T-helper 17 cell (primary cell): ENCODE measurements at places on chromosomes 5 and 9. TPM values are rescaled to one million over a fixed set of nuclear protein-coding genes. Genes with fewer than 3 reads are reported as not detected.

DNA sequence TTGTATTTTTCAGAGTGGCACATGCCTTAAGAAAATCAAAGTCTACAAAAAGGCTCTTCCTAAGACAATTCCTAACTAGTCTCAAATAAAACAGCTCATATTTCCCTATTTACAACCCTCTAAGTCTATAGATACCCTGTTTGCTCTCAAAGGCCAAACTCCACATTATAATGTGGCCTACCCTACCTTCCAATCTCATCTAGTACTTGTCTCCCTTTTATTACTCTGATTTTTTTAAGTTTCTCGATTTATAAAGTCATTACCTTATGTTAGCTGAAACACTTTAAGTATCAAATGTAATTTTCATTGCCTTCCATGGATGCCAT, 19.4 kb downstream of the KIAA1191 start:
- peak overlapping the region; percentile 46 for H3K27ac ChIP-seq
- no peak for DNase-seq
- H3K4me1 ChIP-seq = peaks cover 8% of the 10 kb centered on the region
- H3K27me3 ChIP-seq = no peaks in the 10 kb centered on the region
- H3K4me3 ChIP-seq = no peak overlapping the region

The OR1Q1 gene
- total RNA-seq = 0.40 TPM

The NR2F1-AS1 gene
- not detected for total RNA-seq

The NR6A1 gene
- 0.08 TPM for total RNA-seq

DNA sequence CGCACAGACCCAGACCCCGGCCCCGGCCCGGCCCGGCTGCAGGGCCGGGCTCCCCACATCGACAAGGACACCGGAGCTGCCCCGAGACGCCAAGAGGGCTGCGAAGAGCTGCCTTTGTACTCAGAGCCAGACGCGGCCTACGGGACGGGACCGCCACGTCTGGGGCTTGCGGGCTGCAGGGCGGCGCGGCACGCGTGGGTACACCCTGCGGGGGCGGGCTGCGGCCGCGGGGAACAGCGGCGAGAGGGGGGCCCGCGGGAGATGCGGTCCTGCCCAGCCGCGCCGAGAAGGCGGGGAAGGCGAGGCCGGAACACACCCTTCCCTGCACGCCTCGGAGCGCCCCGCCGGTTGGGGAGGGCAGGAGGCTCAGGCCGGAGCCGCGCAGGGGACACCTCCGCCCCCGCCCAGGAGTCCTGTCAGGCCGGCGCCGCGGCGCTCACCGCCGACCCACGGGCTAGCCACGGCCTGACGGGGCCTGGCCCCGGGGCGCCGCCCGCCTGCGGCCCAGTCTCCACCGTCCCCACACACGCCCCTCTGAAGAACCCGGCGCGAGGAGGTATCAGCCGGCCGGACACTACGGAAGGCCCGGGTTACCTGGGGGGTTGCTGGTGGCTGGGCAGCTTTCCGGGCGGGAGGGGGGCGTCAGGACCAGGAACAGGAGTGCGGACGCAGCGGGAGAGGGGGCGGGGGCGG, 478 bp downstream of the RAB14 start:
- peak overlapping the region; percentile 92 for H3K4me3 ChIP-seq
- H3K36me3 ChIP-seq = no peaks in the 10 kb centered on the region
- H3K27ac ChIP-seq = peak overlapping the region; percentile 88
- DNase-seq = peak; percentile 40
- H3K27me3 ChIP-seq = no peaks in the 10 kb centered on the region

The KIF4B gene
- total RNA-seq = not detected

DNA sequence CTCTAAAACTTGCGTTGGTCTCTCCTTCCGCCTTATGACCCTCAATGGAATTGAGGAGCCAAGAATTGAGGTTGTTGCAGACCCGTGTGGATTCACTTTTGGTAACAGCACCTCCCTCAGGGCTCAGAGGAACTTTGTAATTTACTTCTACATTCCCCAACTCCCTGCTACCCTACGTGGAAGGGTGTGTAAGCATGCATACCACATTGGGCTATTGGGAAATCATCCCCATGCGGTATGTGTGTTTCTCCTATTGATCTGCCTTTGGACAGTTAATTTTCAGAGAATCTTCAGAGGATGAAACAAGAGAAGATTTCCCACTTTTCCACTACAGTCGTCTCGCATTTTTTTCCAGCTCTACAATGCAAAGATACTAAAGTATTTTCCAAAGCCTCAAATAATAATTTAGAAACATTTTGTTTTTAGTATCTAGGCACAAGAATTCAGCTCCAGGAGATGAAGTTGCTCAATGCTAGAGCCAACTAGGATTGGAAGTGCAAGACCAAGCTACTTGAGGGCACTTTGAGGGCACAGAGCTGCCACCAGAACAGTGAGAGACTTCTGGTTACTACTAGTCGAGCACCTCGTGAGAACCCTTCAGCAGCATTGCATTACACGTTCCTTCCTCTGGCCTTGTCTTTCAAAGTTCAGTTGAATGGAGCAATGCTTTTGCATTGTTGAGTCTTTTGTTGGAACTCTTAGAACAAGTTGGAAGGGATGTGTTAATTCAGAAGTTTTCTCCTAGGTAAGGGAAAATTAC, 3.4 kb downstream of the C1QTNF3 start:
- H3K27ac ChIP-seq = no peak overlapping the region
- H3K27me3 ChIP-seq = no peaks in the 10 kb centered on the region
- H3K4me3 ChIP-seq = no peak overlapping the region
- no peaks in the 10 kb centered on the region for H3K36me3 ChIP-seq
- no peak for DNase-seq

DNA sequence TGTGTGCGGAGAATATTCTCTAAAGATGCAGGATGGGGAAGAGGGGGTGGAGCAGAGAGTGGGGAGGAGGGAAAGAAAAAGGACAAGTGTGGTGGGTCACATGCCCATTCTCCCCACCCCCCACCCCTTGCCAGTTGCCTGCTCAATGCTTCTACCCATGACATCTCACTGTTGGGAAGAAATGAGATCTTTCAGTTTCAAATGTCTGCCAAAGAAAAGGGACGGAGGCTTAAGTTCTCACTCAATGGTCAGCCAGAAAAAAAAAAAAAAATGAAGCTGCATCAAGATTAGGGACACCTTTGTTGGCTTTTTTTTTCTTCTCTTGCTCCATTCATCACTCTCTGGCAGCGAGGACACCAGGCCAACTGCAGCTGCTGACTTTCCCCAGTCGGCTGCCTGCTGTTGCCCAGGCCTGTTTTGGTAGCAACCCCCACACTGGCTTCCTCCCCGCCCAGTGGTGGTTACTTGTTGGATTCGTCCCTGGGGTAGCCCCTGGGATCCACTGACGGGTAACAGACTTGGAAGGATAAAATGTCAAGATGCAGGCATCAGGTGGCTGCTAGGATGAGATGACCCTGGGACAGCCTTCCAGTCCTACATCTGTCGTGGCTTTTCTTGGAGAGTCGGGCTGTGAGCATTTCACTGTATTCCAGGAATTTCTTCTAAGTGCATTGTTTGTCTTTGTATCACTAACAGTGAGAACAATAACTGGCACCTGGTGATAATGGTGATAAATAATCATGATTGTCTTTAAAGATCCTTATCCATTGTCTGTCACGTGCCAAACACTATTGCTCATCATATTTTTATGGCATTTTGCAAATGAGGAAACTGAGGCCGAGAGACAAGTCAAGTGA, 9.1 kb downstream of the WWC1 start:
- H3K27ac ChIP-seq = no peak overlapping the region
- no peaks in the 10 kb centered on the region for H3K27me3 ChIP-seq
- H3K4me3 ChIP-seq = no peak overlapping the region
- DNase-seq = no peak
- no peaks in the 10 kb centered on the region for H3K4me1 ChIP-seq

DNA sequence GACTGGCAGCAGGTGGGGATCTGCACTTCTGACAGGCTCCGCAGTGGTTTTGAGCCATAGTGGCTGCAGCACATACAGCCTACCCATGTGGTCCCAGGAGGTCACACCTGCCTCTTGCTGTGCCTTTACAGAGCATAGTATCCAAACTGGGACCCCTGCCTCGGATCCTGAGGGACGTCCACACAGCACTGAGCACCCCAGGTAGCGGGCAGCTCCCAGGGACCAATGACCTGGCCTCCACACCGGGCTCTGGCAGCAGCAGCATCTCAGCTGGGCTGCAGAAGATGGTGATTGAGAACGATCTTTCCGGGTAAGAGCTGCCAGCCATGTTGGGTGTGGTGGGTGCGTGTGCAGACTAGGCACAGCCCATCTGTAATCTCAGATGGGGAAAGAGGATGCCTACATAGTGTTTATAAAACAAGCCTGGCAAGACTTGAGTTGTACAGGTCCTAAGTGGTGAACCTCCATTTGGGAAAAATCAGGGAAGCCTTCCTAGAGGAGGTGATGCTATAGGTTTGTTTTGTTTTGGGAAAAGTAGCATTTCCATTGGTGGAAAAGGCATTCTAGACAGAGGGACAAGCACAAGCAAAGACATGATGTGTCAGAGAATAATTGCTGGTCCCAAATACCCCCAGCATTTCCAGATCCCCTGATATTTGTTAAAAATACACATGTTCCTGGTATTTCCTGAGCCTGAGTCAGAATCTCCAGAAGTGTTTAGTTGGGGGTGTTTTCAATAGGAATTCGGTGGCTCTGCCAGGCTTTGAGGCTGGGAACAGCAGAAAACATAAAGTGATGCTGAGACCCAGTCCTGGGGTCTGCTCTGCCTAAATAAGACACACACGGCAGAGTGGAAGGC, 119.2 kb downstream of the DAB2IP start:
- peaks cover 2% of the 10 kb centered on the region for H3K4me1 ChIP-seq
- DNase-seq = no peak
- peaks cover 25% of the 10 kb centered on the region for H3K27me3 ChIP-seq
- H3K27ac ChIP-seq = no peak overlapping the region

- peaks cover 20% of the 10 kb centered on the region for H3K4me1 ChIP-seq
- no peaks in the 10 kb centered on the region for H3K36me3 ChIP-seq
- H3K27me3 ChIP-seq = no peaks in the 10 kb centered on the region
- DNase-seq = no peak
- H3K27ac ChIP-seq = peak overlapping the region; percentile 83
Observed at GRCh38 chr9:127856094-127856728, 1.8 kb upstream of the ENG start.

The ZBTB26 gene
- 7.2 TPM for total RNA-seq

DNA sequence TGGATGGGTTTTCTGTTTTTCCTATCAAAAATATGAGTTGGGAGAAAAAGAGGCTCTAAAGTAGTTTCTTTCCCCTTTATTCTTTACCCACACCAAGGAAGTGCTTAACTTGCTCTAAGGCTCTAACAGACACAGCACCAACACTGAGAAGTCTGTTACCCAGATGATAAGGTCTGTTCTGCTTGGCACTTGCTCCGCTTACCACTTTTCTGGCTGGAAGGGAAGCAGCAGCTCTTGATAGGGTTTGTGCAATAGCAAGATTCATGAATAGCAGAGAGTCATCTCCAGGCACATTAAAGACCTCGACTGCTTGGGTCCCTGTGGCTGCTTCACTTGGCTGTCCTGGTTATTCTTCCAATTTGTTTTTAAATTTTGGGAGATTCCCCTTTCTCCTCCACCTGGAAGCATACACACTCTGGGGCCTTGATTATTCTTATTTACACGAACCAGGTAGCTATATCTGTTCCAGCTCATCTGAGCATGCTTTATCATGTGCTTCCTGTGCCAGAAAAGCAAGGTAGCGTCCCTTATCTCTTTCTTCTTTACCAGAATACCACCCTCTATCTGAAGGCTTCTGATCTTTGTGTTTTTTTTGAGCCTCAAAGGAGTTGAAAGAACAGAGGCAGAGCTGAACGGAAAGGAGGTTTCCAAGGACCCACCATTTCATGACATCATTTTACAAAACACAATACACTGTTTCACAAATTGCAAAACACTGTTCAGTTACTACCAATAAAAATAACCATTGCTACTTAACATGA, 24.8 kb downstream of the PPP3R2 start:
- peak overlapping the region; percentile 16 for H3K4me3 ChIP-seq
- peaks cover 10% of the 10 kb centered on the region for H3K36me3 ChIP-seq

DNA sequence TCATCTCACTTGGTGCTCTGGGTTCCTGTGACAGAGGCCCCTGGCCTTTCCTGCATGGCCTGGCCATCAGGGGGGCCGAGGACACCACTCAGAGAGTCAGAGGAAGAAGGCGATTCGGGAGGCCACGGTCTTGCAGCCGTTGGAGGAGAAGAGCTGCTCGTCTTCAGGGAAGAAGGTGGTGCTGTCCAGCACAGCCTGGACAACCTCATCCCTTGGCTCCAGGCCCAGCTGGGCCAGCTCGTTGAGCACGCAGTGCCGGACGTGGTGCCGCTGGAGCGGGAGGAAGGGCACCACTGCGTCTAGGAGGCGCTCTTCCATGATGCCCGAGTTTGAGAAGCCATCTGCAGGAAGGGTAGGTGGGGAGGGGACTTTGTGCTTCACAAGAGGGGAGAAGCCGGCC, 3.2 kb downstream of the TOR2A start:
- H3K27ac ChIP-seq = peak overlapping the region; percentile 43
- H3K4me1 ChIP-seq = peaks cover 14% of the 10 kb centered on the region
- no peak overlapping the region for H3K4me3 ChIP-seq
- H3K36me3 ChIP-seq = no peaks in the 10 kb centered on the region
- DNase-seq = no peak

The CCDC192 gene
- 0.45 TPM for total RNA-seq

The OR1K1 gene
- total RNA-seq = not detected

The LEAP2 gene
- total RNA-seq = 1.0 TPM
